Activated CD8-positive, alpha-beta memory T cell treated with anti-CD3 and anti-CD28 coated beads for 48 hours (primary cell): ENCODE measurements at places on chromosomes 5 and 9.

GRCh38 chr9:92119586-92119985, 4.4 kb upstream of the SPTLC1 start:
- no peak for DNase-seq

- no peak for DNase-seq
Measured at GRCh38 chr5:619444-619843, 7.3 kb downstream of the CEP72 start.

- no peak for DNase-seq
Measured at GRCh38 chr5:132771503-132771998, 5.5 kb downstream of the SEPTIN8 start.

- no peak for DNase-seq
Measured at GRCh38 chr5:116514421-116514970, 60.1 kb downstream of the SEMA6A start.

- DNase-seq = no peak
Measured at GRCh38 chr9:122342323-122343050, 28.3 kb upstream of the PTGS1 start.

- DNase-seq = no peak
Measured at GRCh38 chr9:137632230-137633161, 13.7 kb downstream of the EHMT1 start.

GRCh38 chr5:55601204-55601618, 66.4 kb upstream of the PLPP1 start:
- no peak for DNase-seq

GRCh38 chr5:138660051-138660572, 84.9 kb upstream of the HSPA9 start:
- no peak for DNase-seq

DNA sequence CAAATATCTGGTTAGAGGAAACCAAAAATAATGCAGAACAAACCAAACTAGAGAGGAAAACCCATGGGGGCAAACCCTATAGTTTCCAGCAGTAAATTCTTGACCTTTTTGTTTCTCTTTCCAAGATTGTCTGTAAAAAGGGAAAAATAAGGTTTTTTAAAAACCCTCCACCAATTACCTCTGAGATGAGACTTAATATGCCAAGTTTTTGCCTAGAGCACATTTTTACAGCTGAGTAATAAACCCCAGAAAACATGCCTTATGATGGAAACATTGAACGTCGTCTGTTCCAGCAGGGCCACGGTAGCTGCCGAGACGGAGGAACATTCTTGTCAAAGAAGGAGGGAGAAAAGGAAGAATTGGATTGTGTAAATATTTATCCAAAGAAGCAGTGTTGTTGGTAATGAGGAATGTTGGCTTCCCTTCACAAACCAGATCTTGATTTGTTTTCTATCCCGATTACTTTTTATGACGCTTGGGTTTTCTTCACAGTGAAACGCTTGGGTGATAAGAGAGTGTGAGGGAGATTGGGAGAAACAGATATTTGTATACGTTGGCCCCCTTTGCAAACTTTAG, 17.3 kb upstream of the MSX2 start:
- DNase-seq = no peak

DNA sequence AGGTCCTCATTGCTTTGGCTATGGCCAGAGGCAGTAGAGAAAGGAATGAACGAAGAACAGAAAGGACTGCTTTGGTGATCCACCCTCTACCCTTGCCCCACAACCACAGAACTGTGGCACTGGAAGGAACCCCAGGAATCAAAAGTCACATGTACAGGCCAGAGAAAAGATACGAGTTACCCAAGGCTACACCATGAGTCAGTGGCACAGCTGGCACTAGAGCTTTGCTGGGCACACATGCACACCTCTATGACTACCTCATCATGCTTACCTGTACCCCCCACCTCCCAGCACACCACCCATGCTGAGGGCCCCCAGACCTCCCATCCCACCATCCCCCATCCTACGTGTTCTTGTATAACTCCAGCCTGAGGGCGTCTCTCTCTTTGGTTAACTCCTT, 13.1 kb downstream of the GOLGA2 start:
- DNase-seq = no peak

DNA sequence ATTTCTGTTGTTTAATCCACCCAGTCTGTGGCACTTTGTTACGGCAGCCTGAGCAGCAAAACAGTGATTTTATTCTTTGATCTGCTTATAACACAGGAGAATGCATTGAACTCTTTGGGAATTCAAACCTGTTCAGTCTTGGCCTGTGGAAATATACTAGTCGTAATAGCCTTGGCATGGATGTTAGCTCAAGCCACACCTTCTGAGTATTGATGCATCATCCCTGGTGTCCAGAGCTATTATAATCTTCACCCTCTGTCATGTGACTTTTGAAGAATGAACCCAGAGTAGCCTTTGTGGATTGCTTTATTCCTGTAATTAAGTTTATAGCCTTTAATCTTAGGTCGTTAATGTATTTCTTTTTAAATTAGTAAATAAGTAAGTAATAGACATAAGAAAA, 50.8 kb upstream of the TEX48 start:
- DNase-seq = no peak

DNA sequence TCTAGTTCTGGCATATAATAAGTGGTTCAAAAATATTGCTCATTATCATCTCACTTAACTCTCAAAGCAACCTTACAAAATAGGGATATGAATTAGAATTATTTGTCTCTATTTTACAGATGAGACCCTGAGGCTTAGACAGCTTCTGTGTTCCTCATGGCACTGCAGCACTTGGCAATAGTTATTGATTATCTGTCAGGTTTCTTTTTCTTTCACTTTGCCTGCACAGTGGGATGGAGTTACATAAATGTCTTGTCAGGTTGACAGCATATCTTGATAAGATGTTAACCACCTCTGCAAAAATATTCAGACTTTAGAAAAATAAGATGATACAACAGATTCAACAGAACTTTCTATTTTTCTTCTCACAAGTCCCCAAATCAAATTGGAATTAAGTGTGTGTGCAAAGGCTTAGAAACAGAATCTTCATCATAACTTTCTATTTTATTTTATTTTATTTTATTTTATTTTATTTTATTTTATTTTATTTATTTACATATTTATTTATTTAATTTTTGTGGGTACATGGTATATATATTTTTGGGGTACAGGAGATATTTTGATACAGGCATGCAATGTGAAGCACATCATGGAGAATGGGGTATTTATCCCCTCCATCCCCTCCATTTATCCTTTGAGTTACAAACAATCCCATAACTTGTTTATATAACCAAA, 17.7 kb downstream of the NSG2 start:
- DNase-seq = no peak

GRCh38 chr5:106106384-106106783, 1564.4 kb downstream of the EFNA5 start:
- no peak for DNase-seq

DNA sequence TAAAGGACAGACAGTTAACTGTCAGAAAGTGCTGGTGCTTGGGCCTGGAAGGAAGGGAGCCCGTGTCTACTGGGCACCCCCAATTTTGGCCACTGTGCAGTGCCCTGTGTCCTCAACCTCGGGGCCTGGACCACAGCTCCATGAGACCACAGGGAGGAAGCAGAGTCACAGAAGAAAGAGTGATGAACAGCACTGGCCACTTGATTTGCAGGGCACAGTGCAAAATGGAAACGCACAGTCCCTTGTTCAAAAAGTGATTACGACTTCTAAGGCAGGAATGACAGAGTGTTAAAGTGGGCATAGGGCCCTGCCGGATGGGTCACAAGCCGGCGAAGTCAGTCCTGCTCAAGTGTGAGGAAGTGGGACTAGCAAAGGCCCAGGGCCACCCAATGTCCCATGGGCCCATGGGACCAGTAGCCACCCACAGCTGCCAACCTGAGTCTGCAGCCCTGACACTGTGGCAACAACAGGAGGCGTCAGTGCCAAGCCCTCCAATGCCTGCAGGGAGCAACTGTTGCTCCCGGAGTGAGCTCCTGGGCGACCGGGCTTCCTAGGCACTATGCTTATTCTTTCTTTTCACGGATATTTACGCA, 85.4 kb downstream of the ADAMTS2 start:
- DNase-seq = no peak

DNA sequence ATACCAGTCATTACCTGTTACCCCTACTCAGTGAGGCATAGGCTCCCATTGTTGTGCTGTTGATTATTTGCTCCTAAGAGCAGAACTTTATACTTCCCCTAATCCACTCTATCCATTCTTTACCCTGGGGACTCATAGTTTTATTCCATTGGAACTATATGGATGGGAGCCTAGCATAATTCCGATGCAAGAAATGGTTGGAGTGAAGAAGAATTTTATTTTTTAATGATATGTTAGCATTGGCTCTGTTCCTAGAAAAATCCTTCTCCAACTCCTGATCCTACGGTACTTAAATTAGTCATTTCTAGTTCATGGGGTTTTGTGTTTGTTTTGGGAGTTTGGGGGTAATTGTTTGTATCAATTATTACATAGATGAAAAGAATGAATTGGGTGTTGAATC, 191.5 kb downstream of the GOLPH3 start:
- DNase-seq = no peak

DNA sequence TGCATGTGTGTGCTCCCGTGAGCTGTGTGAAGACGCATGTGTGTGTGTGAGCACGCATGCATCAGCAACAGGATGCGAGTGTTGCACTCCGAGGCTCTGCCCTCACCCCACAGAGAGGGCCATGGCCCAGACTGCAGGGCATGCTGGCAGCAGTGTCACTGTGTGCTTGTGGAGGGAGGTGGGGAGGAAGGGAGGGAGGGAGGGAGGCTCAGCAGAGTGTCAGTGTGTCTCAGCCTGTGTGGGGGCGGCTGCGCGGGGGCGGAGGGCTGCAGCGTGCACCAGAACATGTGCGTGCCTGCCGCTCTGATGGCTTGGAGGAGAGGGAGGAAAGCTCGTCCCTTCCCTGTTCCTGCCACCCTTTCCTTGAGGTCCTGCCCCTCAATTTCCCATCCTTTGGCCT, 5.3 kb downstream of the CAMK2A start:
- DNase-seq = no peak

DNA sequence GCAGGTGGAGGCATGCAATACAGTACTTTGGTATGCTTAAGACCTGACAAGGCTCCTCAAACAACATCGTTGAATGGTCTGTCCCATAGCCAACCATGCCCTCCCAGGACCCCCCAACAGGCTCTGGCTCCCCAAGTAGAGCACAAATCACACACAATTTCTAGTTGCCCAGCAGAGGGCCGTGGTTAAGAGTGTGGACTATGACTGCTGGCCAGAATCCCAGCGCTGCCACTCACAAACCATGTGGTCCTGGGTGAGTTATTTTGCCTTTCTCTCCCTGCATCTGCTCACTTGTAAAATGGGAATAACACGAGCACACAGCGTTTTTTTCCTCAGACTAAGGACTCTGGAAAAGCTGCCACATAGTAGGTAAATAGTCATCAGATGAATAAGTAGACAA, 6.5 kb downstream of the CKMT2 start:
- no peak for DNase-seq

- no peak for DNase-seq
Measured at GRCh38 chr5:151357792-151358191, 10.4 kb upstream of the SLC36A2 start.

- no peak for DNase-seq
Measured at GRCh38 chr5:7910738-7911428, 41.9 kb downstream of the MTRR start.

- peak; percentile 10 for DNase-seq
Measured at GRCh38 chr5:78509884-78510769, 138.4 kb downstream of the LHFPL2 start.

DNA sequence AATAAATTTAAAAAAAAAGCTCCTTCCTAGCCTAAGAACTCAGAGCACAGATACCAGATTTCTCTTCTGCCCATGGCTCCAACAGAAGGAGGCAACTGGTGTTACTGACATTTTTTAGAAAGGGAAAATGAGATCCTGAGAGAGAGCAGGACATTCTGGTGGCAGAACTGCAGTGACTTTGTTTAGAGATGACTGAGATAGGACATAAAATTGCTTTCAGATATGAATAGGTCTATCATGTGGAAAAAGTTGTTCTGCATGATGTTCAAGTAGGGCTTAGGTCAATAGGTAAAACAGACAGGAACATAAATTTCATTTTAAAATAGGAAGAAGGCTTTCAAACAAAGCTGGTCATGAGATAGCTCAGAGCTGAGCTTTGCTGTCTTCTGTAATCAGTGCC, 49.6 kb downstream of the NIPAL4 start:
- no peak for DNase-seq

GRCh38 chr9:106583751-106584150, 279.2 kb upstream of the ZNF462 start:
- no peak for DNase-seq

GRCh38 chr5:168426007-168426863, 60.0 kb upstream of the RARS1 start:
- no peak for DNase-seq

GRCh38 chr9:111975709-111976108, 79.1 kb downstream of the UGCG start:
- DNase-seq = no peak

- no peak for DNase-seq
Measured at GRCh38 chr9:125074976-125075375, 68.4 kb downstream of the SCAI start.

DNA sequence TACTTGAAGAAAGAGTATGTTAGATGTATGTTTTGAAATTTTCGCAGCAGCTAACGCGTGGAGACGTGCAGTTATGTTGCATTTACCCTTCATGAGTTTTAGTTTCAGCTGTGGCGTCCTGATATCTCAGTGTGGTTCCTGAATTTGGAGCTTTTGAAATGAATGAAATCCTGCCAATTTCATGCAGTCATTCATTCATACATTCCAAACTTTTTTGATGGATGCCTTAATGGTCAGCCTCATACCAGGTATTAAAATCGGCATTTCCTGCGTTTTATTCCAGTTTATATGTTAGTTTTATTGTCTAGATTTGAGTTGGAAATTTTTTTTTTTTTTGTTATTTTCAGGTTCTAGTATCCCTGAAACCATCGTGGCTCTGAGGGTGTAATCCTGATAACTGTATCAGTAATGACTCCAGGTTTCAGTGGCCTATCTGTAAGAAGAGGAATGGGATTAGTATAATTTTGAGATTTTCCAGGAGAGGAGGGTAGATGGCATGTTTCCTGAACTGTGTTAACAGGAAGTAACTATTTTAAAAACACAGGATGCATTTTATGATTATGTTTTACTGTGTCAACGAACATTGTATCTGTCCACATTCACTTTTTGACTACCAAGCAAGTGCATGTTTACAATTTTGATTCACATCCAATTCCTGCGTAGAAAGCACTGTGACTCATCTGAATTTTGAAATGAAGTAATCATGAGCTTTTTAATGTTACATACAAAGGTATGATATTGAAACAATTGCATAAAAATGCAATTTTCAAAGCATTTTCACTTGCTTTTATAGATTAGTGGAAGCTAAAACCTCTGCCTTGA, 1.0 kb downstream of the FOCAD start:
- no peak for DNase-seq

GRCh38 chr5:32984851-32985610, 273.9 kb downstream of the NPR3 start:
- DNase-seq = no peak

DNA sequence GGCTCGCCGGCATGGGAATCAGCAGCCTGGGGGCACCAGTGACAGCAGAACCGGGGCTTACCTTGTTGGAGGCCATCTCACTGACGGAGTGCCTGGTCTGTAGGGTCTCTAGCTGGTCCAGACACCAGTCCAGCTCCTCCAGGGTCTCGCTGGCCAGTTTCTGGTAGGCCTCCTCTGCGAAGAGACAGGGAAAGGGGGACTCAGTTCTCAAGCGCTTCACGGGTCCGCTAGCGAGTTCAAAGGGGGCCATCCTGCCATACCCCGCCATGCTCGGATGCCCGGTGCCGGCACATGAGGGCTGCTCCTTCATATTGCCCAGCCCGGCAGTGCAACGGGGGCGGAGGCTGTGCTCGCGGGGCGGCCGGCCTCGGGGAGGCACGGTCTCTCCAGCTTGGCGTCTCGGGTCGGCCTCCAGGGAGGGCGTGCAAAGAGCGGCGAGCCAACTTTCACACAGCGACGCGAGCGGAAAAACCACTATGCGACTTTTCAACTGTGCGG, 456.0 kb downstream of the RAB3C start:
- no peak for DNase-seq
